ENCODE measurements at places on chromosomes 1 and 21. TPM values are rescaled to one million over a fixed set of nuclear protein-coding genes. Genes with fewer than 3 reads are reported as not detected.

SH2D1B gene
- 0.40 TPM for total RNA-seq

LCE2D gene
- total RNA-seq: not detected

DNA sequence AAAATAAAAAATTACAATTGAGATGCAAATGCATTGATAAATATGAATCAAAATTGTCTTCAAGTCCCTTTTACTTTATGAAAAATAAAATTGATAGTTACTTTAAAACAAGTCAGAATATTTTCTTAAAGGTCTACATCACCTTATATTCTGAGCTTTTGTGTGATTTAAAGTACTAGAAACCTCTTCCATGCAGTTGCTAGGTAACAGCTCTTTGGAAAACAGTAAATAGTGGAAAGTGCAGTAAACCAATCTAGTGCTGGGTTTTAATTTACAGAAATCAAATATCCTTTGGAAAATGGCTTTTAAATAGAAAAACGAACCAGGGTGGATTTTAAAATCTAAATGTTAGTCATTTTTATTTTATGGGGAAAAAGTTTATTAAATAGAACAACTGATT, 227.9 kb downstream of the KCNT2 start:
- no peak for DNase-seq

- no peak for DNase-seq
These were observed 3.8 kb upstream of the ZBTB21 start for GRCh38 chr21:42013931-42014330.

DNA sequence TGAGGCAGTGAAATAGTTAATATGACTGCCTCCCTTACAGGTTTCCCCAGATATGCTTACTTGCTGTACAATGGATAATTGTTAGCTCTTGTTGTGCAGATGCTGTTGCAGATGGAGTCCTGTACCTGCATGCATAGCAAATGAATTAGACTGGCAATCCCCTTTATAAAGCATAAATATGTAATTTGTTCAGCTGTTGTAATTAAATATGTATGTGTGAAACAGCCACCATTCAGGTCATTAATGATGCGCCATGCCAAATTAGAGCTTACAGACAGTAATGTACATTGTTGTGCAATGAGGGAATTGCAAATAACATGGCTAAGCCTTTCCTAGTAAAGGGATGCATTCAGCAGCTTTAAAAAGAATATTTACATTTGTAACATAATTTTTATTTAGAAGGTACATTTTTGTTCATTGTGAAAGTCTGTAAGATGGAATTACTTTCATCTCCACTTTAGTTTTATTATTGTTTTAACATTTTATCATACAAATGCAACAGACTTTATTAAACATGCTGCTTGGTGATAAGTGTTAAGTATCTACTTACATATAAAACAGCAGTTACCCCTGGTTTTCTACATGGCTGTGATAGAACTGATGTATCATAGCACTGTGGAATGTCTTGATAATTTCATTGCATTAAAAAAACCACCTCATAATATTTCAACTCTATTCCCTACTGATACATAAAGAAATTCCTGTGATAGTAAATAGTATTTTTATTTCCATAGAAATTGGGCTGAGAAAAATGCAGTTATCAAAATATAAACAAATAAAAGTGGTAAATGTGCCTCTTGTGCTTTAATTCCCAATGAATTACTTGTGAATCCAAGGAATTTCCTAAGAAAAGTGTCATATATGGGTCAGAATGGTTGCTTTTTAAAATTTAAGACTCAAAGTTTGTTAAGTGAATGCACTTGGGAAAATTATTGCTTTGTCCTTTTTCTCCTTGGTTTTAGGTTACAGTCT, 99.0 kb downstream of the NFIA start:
- DNase-seq: no peak

GRCh38 chr1:32813941-32814739, 3.0 kb downstream of the YARS1 start:
- DNase-seq: no peak

- DNase-seq: no peak
These were observed 59.2 kb downstream of the SLC25A24 start for GRCh38 chr1:108140936-108141335.

- DNase-seq: no peak
These were observed 56.3 kb downstream of the POU2F1 start for GRCh38 chr1:167276969-167277368.

GRCh38 chr1:54017979-54018378, at the start of gene LDLRAD1:
TSS of gene LDLRAD1 (minus strand) at chr1:54018186. CDS start at chr1:54018112, 74 bp downstream.
- DNase-seq: no peak

DNA sequence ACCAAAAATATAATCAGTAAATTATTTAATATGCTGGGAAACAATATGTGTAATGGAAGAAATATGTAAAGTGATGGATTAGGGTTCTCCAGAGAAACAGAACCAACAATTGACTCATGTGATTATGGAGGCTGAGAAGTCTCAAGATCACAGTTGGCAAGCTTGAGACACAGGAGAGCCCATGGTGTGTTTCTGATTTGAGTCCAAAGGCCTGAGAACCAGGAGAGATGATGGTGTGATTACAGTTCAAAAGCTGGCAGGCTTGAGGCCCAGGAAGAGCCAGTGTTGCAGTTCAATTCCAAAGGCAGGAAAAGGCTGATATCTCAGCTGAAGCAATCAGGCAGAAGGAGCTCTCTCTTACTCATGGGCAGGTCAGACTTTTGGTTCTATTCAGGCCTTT, 138.8 kb upstream of the NBPF11 start:
- no peak for DNase-seq

- DNase-seq: no peak
These were observed 433 bp downstream of the TIMM17A start for GRCh38 chr1:201955729-201956143.

DNA sequence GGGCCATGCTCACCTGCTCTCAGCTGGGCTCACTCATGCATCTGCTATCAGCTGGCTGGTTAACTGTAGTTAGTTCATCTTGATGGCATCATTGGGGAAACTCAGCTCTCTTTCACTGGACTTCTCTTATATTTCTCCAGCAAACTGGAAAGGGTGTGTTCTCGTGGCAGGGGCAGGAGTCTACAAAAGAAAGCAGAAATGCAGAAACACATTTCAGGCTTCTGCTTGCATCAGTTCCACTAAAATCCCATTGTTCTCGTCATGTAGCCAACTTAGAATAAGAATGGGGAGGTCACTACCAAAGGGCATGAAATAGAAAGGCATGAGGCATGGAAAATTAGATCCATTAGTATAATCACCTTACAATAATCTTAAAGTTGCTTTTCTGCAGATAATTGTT, 207.3 kb downstream of the NRIP1 start:
- no peak for DNase-seq

RSPH1 gene
- total RNA-seq: not detected

GRCh38 chr1:23977187-23977853, 2.8 kb downstream of the SRSF10 start:
- no peak for DNase-seq

GRIK1 gene
- not detected for total RNA-seq

VHLL gene
- not detected for total RNA-seq

- DNase-seq: no peak
These were observed 125.2 kb downstream of the ZNF648 start for GRCh38 chr1:181936269-181936668.

SLC35E2B gene
- total RNA-seq: 25.3 TPM

- no peak for DNase-seq
These were observed 3.4 kb downstream of the PRR9 start for GRCh38 chr1:153220606-153221303.

OR2T11 gene
- total RNA-seq: not detected

- peak; percentile 86 for DNase-seq
These were observed 23.7 kb downstream of the SKI start for GRCh38 chr1:2251786-2252185.

CTSS gene
- 30.7 TPM for total RNA-seq

GRCh38 chr1:43558346-43558841, 27.7 kb downstream of the PTPRF start:
- no peak for DNase-seq

DNA sequence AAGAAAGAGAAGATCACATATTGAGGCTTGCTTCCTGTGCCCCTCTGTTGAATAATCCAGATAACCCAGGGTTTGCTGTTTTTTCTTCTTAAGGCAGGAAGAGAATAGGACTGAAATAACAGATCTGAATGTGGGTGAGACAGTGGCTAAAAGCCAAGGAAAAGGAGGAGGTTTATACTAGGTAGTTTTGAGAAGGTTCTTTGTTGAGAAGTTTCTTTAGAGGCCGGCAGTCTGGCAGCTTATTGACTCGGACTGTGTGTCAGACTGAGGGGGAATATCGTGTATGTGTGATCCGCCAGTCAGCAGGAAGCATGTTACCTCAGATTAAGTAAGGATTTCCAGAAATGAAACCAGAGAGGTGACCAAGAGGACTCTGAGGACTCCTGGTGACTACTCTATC, 119.8 kb downstream of the PLA2G4A start:
- DNase-seq: no peak

DNA sequence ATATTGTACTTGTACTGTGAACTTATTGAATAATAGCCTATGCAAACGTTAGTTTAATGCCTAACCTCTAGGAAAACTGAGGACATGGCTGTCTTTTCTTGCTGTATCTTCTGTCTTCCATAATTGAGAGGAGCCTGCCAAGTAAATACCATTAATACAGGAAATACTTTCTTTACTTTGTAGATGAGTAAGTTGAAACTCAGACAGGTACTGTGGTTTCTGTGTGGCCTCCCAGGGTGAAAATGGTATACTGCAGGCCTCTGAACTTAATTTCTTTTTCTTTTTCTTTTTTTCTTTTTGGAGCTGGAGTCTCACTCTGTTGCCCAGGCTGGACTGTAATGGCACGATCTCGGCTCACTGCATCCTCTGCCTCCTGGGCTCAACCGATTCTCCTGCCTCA, 208.8 kb upstream of the ADGRL4 start:
- DNase-seq: no peak

- no peak for DNase-seq
These were observed 34.7 kb downstream of the B3GALT5 start for GRCh38 chr21:39647476-39647875.

DNA sequence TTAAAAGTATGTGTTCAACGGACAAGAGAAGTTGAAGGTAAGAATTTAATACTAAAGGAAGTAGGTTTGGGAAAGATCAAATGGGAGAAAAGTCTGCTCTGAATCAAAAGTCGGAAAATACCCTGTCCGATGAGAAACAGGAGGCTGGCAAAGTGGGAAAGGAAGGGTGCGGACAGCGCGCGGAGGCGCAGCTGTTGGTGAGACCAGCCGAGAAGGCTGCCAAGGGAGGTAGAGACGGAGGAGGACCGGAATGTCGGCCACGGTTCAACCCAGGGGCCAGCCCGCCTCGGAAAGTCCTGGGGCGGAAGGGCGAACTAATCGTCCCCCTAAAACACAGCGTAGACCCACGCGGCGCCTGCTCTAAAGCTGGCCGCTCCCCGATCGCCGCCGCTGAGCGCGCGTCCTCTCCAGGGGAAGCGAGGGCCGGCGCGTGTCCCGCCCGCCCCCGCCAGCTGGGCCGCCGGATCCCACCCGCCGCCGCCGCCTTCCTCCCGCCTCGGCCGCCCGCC, 639 bp upstream of the SPATA1 start:
- DNase-seq: peak; percentile 85

TOR1AIP2 gene
- 47.4 TPM for total RNA-seq

- no peak for DNase-seq
These were observed 40.0 kb downstream of the ROR1 start for GRCh38 chr1:63813829-63814277.

DNA sequence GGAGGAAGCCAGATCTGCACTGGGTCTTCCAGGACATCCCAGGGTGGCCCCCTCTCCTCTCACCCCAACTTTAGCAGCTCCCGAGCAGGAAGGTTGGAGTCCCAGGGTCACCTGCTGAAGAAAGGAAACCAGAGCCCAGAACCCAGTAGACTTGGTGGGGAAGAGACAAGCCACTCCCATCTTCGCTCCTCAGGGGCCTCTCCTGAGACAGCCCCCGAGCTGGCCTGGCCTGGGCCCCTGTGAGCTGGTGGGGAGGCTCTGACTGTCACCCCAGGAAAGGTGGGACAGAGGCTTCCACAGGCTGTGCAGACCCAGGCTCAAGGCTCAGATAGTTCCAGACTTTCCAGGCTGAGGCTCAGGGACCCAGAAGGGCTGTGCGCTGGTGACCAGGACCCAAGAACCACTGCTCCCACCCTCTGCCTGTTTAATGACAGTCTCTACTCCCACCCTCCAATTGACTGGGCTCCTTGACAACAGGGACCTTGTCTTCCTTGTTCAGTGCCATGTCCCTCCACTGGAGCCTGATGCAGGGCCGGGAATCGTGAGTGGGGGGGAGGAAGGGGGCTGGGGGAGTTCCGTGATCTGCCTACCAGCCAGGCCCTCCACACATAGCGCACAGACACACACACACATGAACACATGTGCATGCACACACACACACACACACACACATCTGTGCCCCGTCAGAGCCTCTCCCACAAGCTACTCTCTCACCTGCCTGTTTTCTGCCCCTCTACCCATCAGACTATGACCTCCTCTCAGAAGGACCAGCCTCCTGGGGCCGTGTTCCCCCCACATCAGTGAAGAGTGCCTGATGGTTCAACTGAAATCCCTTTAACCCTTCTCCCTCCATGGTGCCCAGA, 401.2 kb downstream of the MATN1 start:
- DNase-seq: no peak

Data from left ventricle myocardium superior (tissue), 1 donor.